ENCODE measurements at places on chromosomes 5 and 9.

DNA sequence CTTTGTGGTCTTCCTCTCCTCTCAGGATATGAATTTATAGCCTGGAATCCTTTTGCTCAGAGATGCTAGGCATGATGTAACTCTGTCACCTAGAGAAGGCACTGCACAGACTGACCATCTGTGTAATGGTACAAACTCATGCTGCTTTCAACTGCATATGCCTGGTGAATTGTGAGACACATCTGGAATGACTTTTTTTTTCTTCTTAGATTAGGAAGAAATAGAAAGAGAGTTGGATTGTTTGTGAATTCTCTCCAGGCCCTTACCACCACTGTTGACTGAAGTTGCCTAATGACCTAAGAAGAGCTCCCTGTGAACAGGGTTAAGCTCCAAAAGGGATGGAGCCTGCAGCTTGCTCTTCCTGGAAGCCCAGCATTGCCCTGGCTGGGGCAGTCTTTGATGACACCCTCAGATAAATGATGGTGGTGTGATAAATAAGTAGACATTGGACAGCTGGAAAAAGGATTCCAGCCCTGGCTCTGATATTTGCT is 47.8 kb upstream of the TRIM32 start:
- DNase-seq, result no peak

GRCh38 chr9:128634651-128635262 is 21.9 kb downstream of the DYNC2I2 start:
- no peak for DNase-seq

DNA sequence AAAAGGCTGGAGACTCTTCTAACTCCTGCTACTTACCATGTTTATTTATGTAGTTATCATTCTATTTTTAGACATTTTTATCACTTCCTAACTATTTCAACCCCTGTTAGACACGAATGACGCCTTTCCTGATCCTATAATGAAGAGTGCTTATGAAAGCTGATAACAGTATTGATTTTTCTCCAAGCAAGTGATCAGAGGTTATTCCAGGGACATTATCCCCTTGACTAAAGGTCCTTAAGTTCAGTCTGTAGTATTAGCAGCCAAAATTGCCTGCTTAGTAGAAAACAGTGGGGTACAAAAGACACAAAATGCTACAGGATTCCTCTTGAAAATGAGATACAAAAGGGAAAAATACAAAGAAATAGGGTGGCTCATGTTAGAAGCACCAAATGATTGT is 235.6 kb downstream of the DNAH5 start:
- DNase-seq, result no peak

- no peak for DNase-seq
These were observed 380.3 kb upstream of the ACTBL2 start for GRCh38 chr5:57862942-57863341.

DNA sequence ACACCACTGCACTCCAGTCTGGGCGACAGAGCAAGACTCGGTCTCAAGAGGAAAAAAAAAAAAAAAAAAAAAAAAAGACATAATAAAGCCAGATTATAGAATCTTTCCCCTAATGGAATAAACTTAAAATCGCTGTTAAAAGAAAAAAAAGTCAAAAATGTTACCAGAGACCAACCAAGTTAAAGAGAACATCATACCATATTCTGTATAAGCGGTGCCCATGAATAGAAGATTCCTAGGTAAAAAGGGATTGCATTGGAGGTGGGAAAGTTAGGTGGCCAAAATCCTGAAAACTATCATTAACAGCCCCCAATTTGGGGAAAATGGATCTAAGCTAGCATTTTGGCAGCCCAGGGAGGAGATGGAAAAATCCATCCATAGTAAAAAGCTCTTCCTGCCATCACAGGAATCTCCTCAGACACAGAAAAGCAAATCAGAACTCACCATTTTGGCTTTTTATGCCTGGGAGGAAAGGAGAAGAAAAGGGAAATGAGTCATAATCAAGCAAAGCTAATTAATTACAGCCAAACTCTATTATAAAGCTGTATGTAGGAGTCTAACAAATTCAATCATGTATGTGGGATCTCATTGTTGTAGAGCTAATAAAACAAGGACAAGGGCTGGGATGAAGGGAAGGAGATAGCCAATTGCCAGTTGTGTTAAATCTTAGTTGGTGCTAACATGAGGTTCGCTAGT is 363.8 kb downstream of the ARL15 start:
- DNase-seq, result peak; percentile 20

DNA sequence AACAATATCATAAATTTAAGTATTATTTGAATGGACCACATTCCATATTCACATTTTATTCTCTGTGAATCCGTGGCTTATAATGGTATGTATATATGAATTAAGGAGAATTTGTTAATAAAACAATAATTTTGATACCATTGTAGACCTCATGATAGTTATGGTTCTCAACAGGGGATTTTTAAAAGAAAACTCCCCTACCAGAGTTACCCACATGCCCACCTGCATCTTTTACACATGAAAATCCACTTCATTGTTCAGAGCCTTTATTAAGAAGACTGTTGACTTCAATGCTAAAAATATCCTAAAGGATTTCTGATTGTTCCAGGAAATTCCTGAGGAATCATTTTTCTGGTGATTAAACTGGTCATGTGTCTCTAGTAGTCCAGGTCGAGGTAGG is 557.7 kb upstream of the MEF2C start:
- DNase-seq, result no peak

DNA sequence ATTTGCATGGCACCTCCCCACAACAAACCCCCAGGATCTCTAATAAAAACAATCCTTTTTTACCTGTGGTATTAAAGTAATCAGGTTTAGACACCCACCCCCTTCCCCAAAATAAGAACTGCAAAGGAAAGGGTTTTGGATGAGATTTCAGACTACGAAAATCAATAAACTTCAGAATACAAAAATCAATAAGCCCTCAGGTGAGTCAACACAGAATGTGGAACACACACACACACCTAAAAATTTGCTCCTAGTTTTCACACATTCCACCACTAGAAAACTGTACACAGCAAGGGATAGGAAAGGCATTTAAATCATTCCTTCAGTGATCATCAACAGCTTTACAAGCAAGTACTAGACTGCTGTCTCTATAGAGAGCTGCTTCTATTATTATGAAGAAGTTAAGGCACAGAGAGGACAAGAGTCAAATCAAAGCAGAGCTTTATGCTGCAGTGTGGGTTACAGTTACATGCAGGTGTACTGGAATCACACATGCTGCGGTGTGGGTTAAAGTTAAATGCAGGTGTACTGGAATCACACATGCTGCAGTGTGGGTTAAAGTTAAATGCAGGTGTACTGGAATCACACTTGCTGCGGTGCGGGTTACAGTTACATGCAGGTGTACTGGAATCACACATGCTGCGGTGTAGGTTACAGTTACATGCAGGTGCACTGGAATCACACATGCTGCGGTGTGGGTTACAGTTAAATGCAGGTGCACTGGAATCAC is 36.3 kb downstream of the PFDN1 start:
- DNase-seq, result no peak

- no peak for DNase-seq
These were observed 150.8 kb downstream of the GRIA1 start for GRCh38 chr5:153641183-153641688.

Data from renal cortical epithelial cell (primary cell).